Amygdala (tissue), 56 donors: ENCODE measurements at places on chromosomes 16 and 17.

DNA sequence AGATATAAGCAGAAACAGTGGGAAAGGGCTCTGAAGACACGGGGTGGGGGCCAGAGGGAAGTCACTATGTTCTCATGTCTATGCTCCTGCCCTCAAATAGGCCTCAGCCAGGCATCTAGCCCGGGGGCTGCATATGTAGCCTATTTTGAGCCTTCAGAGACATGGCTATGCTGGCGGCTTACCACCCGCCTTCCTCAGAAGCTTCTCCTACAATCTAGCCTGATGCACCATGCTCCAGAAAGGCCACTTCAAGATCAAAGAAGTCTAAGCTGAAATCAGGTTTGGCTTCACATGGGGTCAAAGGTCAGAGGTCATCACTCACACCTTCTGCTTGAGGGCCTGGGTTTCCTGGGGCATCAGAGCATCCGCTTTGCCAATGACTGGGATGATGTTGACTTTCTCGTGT is 1.6 kb downstream of the SEPTIN1 start:
- DNase-seq: no peak

DNA sequence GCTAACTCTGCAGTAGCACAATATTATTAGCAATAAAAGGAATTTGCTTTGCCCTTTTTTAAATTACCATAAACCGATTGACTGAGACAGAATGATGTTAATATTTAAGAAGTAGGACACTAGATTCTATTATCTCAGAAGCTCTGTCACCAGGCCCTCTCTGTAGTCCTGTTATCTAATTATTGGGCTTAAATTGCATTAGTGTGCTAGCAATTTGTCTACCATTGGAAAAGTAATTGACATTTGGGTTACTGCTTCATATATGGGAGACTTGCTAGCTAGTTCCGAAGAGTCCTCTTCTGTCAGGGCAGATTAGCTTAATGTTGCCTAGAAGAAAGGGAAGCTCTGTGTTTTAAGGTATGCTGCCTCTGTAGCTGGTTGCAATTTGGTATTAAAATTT is 1107.3 kb upstream of the EEF2KMT start:
- DNase-seq: no peak

DNA sequence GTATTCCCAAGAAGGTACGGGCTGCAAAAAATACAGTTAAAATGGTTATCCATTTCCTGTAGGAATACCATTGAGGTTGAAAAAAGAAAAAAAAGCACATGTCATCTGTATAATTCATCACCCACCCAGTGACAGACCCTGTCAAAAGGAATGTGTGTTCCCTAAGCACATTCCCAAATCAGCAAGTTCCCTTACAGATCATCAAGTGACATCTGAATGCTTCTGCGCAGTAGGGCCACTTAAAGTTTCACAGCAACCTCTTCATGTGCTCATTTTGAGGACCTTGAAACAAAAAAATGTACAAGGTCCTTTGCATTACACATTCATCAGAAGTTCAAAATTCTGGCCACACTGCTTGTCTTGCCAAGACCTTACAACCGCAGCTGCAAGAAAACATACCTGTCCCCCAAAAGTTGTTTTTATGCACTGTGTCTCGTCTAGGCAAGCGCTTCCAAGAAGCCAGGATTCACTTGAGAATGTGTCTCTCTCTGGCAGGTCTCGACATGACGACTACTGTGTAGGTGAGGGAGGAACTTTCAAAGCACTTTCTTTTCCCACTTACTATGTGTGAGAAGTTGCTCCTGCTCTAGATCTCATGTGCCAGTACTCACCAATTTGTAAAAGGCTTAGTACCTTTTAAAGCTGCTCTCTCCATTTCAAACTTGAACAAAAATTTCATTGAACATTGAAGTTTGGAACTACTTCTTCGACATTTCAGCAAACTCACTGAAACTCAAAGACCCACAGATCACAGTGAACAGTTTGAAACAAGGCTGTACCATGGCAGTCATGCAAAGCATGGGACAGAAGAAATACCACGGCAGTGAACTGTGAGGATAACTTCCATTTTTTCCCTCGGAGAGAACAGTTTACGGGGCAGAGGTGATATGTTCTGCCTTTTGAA is 4.3 kb upstream of the POLG2 start:
- DNase-seq: no peak

DNA sequence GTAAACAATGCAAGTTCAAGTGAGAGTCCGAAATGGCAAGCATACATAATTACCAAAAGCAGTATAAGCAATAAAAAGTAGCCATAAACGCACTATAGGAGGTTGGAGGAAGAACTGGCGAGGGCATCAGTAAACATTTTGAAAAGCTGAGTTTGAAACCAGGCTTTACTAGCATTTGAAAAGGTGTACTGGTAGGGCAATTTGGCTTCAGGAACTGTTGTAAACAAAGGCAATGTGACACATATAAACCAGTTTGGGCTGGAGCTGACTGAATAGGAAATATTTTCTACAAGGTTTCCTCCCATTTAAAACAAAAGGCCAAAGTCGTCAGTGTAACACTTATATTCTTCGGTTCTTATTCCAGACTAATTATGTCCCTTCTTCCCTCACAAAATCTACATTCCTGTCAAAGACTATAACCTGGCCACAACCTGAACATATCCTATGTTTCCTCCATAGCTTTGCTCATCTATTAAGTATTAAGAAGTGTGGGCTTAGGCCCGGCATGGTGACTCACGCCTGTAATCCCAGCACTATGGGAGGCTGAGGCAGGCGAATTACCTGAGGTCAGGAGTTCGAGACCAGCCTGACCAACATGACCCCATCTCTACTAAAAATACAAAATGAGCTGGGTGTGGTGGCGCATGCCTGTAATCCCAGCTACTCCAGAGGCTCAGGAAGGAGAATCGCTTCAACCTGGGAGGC is 7.8 kb downstream of the CBX1 start:
- no peak for DNase-seq

- DNase-seq: no peak
Measured at GRCh38 chr16:76351441-76351840, 74.2 kb downstream of the CNTNAP4 start.
